ENCODE measurements at places on chromosomes 1 and 21.

- no peak for DNase-seq
These were observed 43.3 kb downstream of the TP73 start for GRCh38 chr1:3695326-3696217.

DNA sequence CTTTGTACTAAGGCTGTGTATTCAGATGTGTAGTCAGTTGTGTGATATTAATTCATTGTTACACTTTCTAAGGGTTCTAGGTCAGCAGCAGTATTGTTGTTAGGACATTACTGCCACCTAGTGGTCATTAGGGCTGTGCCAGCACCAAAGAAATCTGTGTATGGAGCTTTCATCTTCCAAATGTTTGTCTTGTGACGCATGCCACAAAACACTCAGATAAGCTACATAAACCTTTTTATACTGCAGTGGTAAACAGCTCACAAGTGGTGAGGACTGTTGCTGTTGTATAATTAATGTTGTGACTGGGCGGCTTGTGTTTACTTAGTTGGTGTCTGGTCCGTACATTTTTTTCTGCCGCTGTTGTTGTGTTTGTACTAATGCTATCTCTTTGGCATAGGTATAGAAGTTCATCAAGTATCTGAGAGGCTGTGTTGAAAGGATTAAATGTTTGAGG is 51.7 kb downstream of the S1PR1 start:
- DNase-seq, result no peak

- DNase-seq, result no peak
These were observed 41.2 kb upstream of the PDC start for GRCh38 chr1:186502087-186502486.

GRCh38 chr1:183259924-183260323 is 73.9 kb downstream of the LAMC2 start:
- DNase-seq, result no peak

DNA sequence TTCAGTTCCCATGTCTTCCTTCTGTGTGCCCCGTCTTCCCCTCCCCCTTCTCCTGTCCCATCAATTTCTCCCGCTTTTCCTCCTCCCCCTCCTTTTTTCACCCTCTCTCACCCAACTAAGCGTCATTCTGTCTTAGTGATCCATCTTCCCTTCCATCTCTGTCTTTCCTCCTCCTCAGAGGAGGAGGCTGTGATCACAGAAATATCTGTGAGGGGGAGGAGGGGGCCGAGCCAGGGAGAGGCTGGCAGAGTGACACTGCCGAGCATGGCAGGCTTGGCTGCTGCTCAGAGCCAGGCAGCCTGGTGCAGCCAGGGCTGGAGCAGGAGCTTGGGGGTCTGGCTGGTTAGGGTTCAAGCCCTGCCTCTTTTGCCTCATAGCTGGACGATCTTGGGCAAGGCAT is 7.6 kb downstream of the HTR6 start:
- no peak for DNase-seq

DNA sequence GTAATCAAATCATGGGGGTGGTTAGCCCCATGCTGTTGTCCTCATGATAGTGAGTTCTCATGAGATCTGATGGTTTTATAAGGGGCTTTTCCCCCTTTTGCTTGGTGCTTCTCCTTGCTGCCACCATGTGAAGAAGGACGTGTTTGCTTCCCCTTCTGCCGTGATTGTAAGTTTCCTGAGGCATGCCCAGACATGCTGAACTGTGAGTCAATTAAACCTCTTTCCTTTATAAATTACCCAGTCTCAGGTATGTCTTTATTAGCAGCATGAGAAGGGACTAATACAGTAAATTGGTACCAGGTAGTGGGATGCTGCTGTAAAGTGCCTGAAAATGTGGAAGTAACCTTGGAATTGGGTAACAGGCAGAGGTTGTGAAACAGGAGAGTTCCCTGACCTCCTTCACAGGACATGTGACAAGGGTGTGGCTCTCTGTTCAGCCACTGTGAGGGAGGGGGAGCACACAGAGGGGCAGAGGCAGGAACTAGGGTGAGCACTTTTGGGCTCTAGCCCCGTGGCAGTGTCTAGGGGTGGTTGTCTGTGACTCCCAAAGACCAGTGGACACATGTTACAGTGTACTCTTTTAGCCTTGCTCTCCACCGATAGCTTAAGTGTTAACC is 105.3 kb downstream of the BACH1 start:
- DNase-seq, result no peak

- DNase-seq, result no peak
These were observed 447 bp downstream of the RUNX3 start for GRCh38 chr1:24929398-24930259.

Measured in left forelimb (tissue), 1 donor.